ENCODE measurements at places on chromosomes 13 and 19.

GRCh38 chr19:16013181-16013850 lies 63.0 kb upstream of the TPM4 start:
- no peak for DNase-seq

DNA sequence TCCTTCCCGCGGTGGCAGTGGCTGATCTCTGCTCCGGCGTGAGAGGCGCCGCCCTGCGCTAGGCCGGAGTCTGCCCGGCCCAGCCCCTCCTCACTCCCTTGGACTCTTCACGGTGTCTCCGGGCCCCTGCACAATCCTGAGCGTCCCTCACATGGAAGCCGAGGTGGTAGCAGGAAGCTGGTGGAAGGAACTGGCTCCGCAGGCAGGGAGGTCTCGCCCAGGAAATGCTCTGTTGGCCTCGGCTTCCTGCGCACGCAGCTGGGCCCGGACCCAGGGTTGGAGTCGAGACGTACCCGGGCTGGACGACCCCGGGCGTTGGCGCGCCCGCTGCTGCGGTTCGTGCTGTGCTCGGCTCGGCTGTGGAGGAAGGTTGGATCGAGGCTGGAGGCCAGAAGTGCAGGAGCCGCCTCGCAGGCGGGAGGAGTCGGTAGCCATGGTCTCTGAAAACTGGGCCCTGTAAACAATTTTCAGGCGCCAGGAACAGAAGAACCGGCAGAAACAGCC lies 46.3 kb downstream of the ZNF724 start:
- DNase-seq = no peak

GRCh38 chr13:20704459-20705069 lies 1.1 kb downstream of the IL17D start:
- DNase-seq = no peak

DNA sequence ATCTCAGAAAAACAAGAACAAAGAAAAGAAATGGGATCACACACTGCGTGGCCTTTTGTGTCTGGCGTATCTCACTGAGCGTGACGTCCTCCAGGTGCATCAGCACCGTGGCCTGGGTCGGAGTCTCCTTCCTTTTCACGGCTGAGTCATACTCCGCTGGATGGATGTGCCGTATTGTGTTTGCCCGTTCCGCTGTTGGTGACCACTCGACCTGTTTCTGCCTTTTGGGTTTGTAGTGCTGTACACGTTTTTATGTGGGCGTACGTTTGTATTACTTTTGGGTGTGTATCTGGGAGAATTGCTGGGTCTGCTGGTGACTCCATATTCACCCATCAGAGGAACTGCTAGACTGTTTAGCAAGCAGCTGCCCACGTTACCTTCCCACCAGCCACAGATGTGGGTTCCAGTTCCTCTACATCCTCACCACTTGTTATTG lies 11.4 kb downstream of the ARID3A start:
- no peak for DNase-seq

DNA sequence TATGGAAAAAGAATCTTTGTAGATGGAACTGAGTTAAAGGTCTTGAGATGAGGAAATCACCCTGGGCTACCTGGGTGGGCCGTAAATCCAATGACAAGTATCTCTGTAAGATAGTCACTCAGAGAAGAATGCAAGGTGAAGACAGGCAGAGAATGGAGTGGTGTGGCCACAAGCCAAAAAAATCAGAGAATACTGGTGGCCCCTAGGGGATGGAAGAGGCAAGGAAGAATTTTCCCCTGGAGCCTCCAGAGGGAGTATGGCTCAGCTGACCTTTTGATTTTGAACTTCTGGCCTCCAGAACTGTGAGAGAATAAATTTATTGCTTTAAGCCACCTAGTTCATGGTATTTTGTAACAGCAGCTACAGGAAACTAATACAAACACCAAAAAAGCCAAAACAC lies 32.7 kb upstream of the CSNK1A1L start:
- no peak for DNase-seq

DNA sequence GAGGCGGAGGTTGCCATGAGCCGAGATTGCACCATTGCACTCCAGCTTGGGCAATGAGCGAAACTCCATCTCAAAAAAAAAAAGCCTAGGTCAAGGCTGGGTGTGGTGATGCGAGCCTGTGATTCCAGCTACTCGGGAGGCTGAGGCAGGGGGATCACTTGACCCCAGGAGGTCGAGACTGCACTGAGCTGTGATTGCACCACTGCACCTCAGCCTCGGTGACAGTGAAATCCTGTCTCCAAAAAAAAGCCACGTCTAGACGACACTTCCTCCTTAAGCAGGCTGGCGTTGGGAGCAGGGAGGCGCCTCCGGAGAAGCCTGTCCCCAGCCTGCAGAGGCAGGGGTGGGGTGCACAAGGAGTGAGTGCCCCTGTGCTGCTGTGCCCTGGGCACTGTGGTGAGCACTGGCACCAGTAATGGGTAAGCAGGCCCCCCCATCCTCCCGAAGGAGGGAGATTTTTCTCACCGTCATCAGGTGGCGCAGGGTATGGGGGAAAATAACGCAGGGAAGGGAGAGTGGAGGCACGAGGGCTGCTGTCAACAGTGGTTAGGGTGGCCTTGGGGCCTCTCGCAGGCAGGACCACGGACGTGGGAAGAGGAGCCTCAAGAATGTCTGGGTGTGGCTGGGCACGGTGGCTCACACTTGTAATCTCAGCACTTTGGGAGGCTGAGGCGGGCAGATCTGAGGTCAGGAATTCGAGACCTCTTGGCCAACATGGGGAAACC lies 706 bp downstream of the P2RY11 start:
- no peak for DNase-seq

GRCh38 chr19:343941-344624 lies 513 bp downstream of the MIER2 start:
- DNase-seq = no peak

DNA sequence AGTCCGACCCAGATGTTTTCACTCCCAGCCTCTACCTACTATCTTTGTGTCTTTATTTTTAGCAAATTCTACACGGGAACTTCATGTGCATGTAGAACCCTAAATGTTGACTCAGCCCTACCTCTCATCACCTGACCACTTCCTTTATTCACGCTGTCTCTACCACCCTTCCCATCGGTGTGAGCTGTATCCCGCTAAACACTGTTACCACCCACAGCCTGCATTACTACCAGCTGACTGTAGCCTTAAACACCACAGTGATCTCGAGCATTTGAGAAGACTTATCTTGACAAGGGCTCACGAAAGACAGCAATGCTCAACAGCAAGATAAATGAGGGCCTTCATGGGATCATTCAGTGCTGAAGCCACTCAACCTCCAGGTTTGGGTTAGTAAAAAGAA lies 15.1 kb downstream of the NCR1 start:
- DNase-seq = no peak

- no peak for DNase-seq
Observed at GRCh38 chr19:15640294-15640903, at the start of gene CYP4F3. CYP4F3 (plus strand) TSS chr19:15640897; CDS start chr19:15641416, 519 bp downstream.

DNA sequence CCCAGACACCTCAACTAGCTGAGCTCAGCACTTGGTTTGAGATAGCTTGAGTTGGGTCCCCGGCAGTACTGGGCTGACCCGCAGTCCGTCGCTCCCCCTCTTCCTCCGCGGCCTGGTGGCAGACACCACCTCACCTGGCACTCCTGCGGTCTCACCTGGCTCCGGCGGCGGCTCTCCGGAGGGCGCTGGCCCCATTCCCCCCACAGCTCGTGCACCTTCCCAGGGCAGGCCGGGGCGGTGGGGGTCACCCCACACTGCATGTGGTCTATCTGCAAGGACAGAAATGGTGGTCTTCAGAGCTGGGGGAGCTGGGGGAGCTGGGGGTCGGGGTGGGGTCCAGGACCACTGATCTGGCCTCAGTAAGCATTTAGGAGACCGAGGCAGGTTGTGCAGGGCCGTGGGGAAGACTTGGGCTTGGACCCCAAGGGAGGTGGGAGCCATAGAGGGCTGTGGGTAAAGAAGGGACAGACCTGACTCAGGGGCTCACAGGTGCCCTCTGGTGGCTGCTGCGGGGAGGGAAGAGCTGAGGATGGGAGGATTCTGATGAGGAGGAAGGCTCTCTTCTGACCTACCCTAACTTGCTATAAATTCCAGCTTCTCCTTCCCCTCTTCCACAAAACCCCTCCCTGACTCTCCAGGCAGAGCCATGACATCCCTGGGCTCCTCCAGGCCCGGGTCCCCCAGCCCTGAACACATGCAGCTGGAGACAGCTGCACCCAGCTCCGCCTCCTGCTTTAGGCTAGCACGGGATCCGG lies 6.7 kb upstream of the PLIN4 start:
- no peak for DNase-seq

DNA sequence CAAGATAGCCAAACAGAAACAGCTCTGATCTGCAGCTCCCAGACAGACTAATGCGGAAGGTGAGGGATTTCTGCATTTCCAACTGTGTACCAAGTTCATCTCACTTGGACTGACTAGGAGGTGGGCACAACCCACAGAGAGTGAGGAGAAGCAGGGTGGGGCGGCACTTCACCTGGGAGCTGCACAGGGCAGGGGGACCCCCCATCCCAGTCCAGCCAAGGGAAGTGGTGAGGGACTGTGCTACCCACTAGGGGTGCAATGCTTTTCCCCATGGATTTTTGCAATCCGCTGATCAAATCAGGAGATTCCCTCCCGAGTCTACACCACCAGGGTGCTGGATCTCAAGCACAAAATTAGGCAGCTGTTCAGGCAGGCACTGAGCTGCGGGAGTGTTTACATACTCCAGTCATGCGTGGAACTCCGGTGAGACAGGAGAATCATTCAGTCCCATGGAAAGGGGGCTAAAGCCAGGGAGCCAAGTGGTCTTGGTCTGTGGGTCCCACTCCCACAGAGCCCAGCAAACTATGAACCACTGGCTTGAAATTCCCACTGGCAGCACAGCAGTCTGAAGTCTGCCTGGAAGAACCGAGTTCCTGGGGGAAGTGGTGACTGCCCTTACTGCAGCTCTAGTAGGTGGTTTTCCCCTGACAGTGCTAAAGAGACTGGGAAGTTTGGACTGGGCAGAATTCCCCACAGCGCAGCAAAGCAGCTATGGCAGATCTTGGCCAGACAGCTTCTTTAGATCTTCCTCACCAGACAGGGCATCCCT lies 85.1 kb upstream of the UFM1 start:
- no peak for DNase-seq

DNA sequence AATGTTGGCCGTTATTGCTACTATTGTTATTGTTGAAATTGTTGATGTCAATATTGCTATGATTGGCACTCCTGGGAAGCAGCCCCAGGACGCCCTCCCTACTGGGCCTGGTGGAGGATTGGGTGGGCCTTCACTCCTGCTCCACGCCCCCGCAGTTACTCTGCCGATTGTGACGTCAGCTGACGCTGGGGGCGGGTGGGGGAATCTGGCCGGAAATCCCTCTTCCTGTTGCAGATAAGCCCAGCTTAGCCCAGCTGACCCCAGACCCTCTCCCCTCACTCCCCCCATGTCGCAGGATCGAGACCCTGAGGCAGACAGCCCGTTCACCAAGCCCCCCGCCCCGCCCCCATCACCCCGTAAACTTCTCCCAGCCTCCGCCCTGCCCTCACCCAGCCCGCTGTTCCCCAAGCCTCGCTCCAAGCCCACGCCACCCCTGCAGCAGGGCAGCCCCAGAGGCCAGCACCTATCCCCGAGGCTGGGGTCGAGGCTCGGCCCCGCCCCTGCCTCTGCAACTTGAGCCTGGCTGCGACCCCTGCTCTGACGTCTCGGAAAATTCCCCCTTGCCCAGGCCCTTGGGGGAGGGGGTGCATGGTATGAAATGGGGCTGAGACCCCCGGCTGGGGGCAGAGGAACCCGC lies at the start of gene ETV2:
ETV2 (plus strand) TSS at position 231 of the 637 bp plus-strand sequence. CDS start 716 bp downstream, outside the sequence.
- DNase-seq = no peak

GRCh38 chr19:8373867-8374813 lies 10.2 kb downstream of the ANGPTL4 start:
- DNase-seq = no peak

DNA sequence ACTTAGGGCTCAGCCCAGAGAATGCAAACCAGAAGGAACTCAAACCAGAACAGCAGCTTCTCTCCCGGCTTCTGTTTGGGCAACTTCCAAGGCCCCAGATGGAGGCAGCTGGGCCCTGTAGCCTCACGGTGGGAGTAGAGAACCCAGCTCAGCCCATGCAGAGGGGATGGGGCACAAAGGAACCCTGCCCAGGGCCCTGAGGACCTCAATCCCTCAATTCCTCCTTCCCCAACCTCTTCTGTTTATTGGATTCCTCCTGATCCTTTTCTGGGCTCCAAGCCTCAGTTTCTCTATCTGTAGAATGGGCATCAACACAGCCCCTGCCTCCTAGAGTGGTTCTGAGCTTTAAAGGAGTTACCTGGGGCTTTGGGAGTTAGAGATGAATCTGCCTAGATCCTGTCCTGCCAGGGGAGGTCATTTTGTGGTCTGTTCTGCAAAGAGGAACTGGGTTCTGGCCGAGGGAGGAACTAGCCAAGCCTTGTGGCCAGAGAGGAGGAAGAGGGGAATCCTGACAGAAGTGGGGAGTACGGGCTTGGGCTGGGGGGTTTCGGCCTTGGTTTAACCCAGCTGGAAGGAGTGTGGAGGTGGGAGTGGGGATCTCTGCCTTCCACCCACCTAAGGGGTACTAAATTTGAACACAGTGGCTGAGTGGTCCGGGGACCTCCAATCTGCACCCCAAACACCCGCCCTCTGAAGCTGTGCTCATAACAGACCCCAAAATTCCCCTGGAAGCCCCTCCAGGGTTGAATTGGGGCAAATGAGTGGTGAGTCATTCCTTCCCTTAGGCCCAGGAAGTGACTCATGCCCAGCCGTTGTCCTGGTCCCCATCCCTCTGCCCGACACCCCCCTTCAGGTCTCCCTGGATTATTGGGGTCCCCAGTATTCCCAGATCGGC lies 2.7 kb downstream of the ADGRE5 start:
- DNase-seq = no peak

DNA sequence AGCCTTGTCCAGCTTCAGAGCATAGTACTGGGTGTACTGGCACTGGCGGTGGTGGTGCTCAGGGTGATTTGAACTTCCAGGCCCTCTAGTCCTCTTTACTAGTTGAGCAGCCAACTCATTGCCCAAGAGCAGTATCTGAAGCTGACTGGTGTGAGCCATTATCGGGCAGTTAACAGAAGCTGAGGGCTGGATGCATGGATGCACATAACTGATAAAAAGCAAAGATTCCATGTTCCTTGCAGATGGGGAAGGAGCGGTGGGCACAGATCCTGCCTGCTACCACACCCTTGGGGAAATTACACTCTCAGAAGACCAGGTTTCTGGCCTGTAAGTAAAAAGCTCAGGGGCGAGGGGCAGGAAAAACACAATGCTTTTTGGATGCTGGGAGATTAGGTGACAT lies 499.4 kb upstream of the ARGLU1 start:
- DNase-seq = no peak

DNA sequence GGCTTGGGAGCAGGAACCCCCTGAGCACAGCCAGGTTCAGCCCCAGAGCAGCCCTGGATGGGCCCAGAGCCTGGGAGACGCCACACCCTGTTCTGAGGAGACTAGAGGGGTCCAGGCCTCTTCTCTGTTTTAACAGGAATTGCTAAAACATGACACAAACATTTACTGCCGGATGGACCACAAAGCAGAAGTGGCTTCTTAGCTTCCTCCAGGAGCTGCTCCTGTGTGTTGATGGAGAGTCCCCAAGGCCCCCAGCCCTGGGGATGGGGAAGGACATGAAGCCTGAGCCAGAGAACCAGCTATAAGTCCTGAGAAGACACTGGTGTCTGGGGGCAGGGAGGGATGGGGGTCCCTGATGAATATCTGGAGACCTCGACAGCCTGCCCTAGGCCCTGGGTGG lies 14.6 kb downstream of the CEACAM3 start:
- DNase-seq = no peak
